ENCODE measurements at places on chromosomes 2 and 18. TPM values are rescaled to one million over a fixed set of nuclear protein-coding genes. Genes with fewer than 3 reads are reported as not detected.

DNA sequence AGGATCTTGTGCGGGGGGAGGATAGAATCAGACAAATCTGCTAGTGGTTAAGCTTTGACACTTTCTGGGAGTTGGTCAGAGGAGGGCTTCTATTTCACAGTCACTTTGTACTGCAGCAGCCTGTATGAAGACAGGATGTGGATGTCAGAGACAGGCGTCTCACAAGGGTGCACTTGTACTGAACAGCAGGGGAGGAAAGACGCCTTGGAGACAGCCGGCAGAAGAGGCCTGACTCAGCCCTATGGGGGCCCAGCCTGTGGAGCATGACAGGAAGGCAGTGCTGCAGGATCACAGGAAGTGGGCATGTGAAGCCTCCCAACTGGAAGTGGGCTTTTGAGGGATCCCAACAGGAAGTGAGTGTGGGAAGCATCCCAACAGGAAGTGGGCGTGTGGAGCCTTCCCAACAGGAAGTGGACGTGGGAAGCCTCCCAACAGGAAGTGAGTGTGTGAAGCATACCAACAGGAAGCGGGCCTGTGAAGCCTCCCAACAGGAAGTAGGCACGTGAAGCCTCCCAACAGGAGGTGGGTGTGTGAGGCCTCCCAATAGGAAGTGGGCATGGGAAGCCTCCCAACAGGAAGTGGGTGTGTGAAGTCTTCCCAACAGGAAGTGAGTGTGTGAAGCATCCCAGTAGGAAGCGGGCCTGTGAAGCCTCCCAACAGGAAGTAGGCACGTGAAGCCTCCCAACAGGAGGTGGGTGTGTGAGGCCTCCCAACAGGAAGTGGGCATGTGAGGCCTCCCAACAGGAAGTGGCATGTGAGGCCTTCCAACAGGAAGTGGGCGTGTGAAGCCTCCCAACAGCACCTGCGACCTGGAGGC is 212.3 kb downstream of the SNTG2 start:
- DNase-seq, result no peak

DNA sequence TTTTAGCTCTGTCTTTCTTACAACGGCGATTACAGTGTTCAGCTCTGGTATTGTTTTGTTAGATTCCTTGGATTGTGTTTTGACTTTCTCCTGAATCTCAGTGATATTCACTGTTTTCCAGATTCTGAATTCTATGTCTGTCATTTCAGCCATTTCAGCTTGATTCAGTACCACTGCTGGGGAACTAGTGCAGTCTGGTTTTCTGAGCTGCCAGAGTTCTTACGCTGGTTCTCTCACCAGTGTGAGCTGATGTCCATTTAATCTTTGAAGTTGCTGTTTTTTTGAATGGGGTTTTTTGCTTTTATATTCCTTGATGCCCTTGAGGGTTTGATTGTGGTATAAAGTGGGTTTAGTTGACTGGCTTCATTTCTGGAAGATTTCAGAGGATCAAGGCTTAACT is 37.4 kb upstream of the THUMPD2 start:
- no peak for DNase-seq

DNA sequence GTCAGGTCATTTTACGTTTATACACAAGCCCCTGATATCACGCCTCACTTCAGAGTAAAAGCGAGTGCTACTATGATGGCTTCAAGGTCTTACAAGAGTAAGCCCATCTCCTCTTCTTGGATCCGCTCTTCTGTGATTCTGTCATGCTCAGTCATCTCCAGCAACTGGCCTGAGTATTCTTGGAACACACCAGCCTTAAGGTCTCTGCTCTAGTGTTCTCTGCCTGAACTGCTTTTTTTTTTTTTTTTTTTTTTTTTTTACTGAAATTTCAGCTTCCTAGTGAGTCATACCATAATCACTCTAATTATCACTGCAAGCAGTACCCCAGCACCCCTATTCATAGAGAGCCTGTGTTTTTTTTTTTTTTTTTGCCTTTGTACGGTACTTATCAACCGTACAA is 1228.9 kb downstream of the CNTNAP5 start:
- no peak for DNase-seq

DNA sequence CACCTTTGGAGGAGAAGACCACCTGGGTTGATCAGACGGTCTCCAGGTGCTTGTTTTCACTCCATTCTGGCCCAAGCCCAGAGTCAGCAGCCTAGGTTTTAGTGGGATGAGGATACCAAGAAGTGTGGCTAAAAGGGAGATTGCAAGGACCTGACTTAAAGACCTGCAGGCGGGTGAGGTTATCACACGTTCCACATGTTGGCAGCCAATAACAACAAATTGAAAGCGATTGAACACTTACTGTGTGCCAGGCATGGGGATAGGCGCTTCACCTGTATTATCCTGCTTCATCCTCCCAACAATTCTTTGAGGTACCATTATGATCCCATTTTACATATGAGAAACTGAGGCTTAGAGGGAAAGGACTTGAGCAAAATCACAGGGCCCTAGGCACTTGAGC is 5.0 kb downstream of the ARL4C start:
- DNase-seq, result no peak

SMYD5 gene
- total RNA-seq, result 16.8 TPM

DNA sequence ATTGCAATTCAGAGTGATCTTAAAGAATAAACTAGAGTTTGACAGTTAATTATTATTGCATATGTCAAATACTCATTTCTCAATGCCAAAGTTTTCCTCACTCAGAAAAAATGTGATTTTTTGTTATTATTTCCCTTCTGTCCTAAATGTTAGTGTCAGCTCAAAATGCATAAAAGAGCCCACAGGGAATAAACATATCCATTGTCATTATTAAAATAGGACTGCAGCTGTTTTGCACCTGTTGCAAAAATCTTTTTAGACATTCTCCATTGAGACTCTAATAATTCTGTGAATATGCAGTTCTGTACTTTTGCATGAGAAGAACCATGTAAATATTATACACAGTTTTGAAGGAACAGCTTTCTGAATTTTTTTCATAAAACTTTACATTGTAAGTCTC is 540.0 kb upstream of the SLC39A10 start:
- DNase-seq, result no peak

IL36A gene
- not detected for total RNA-seq

- no peak for DNase-seq
Observed at GRCh38 chr2:71613953-71614925, 160.9 kb downstream of the DYSF start.

Measured in Right ventricle myocardium inferior (tissue), 1 donor.